Activated naive CD4-positive, alpha-beta T cell treated with Interleukin-2 at 50 U/mL for 16 hours (primary cell): ENCODE measurements at places on chromosomes 4 and X.

DNA sequence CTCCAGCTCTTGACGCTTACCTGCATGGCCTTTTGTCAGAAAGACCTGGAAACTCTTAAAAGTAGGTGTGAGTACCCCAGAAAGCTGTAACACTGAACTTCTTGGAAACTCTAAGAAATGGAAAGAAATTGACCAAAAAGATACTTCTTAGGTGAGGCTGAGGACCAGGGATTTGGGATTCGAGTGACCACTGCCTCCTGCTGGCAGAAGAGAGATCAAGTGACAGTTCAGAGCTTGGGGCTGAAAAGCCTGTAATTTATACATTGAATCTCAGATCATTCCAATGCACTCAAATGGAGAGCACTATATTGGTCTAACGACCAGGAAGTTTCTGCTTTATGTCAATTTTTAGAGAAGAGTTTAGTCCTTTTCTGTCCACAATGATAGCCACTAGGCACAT is 204.6 kb downstream of the PDGFRA start:
- no peak for DNase-seq

GRCh38 chr4:110989125-110989524 is 366.2 kb upstream of the PITX2 start:
- no peak for DNase-seq

DNA sequence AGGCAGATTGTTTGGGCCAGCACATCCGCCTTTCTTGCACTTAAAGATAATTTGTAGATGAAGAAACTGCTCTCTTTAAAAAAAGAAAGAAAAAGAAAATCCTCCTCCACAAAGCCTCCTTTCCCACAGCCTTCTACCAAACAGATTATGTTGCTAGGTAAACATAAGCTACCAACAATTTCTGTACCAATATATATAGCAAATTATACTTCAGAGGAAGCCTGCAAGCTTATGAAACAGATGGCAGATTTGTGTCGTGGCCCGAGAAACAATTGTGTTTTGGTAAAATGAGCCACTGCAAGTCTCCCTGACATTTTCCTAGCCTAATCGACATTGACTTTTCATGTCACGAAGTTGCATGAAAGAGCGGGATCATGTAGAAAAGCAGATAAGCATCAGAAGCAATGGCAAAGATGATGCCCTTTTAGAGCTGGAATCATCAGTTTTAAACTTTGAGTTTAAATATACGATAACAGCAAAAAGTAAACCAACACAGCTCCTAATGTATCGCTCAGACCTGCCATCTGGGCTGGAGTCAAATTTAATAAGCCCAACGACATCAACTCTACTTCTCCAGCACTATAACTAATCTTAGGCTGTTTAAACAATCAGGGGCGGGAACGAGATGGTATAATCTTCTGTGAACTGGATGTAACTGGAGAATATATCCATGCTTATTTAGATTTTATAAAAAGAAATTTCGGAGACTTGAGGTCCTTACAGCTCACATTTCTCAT is 94.9 kb upstream of the PLAC1 start:
- no peak for DNase-seq

- DNase-seq, result no peak
Observed at GRCh38 chr4:107050525-107051135, 14.5 kb upstream of the DKK2 start.

- no peak for DNase-seq
Observed at GRCh38 chrX:142977128-142977914, 48.4 kb upstream of the SPANXN4 start.

- no peak for DNase-seq
Observed at GRCh38 chrX:133346026-133346425, 69.3 kb downstream of the GPC4 start.

GRCh38 chrX:12903646-12904045 is 2.8 kb upstream of the TLR8 start:
- DNase-seq, result no peak

DNA sequence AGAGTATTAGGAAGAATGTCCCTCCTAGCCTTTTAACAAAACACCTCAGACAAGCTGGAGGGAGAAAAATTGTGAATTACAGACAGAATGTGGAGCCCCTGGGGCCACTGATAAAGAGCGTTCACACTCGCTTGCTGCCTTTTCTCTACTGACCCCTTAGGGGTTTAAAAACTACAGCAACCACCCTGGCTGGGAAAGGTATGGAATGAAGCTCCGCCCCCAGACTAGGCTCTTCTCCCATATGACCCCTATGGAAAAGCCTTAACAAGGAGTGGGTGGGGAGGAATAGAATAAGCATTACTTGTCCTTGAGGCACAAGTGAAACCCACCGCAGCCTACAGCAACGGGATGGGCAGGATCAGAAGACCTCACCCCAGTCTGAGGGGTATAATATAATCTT is 26.3 kb downstream of the ANKRD50 start:
- no peak for DNase-seq

GRCh38 chrX:43165343-43165920 is 387.5 kb upstream of the PPP1R2C start:
- peak; percentile 8 for DNase-seq

GRCh38 chrX:39718981-39719380 is 378.8 kb downstream of the BCOR start:
- no peak for DNase-seq

GRCh38 chr4:102299354-102300107 is 45.8 kb downstream of the SLC39A8 start:
- peak; percentile 5 for DNase-seq

GRCh38 chr4:54954656-54955388 is 170.6 kb downstream of the KDR start:
- no peak for DNase-seq

DNA sequence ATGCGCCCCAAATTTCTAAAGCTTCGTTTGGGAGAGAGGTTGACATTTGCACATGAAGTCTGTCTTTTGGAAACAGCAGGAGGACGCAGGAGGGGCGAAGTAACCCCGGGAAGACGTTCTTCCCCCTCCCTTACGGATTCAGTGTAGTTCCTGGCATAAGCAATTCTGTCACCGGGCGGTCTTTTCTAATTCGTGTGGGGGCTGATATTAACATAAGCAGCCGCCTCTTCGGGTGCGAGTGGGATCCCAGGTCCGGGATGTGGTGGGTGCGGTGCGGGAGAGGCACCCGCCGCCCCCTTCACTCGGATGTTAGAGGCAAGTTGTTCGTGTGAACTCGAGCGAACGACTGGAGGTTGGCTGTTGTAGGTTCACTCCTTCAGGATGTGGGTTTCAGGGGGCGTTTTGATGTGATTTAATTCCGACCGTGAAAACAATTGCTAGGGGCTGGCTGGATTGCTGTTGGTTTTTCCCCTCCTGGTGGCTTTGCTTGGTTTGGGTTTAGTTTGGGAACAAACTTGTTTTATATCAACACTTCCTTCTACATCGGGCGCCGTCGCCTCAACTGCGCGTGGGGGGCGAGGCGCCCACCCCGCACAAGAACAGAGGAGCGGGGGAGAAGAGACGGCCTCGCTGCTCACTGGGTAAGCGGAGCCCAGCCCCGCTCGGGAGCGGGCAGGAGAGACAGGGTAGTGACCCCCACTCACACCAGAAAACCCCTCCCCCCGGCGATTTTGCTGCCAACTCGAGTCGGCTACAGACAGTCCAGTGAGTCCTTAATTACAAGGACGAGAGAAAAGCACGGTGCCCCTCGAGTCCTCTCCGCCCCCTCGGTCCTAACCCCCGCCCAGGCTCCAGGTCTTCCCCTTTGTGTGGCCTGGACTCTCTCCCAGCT is 2.9 kb upstream of the LEF1 start:
- peak; percentile 58 for DNase-seq

- no peak for DNase-seq
Observed at GRCh38 chr4:96429657-96430056, 589.8 kb downstream of the PDHA2 start.

DNA sequence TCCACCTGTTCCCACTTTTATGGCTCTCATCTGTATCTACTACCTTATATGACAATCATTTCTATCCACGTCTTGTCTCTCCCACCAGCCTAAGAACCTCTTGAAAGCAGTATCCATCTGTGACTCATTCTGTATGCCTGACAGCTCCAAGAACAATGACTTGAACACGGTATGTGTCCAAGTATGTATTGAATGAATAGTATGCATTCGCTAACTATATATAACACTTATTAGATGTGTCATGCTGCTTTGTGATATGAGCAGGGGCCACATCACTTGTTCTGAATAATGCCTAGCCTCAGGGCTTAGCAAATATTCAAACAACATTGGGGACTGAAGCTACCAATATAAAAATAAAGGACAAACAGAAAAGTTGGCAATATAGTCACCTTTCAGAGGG is 4.9 kb downstream of the OPHN1 start:
- DNase-seq, result no peak

- DNase-seq, result no peak
Observed at GRCh38 chr4:87516683-87517082, 12.5 kb downstream of the SPARCL1 start.

GRCh38 chr4:24121395-24122175 is 231.7 kb upstream of the PPARGC1A start:
- DNase-seq, result no peak

DNA sequence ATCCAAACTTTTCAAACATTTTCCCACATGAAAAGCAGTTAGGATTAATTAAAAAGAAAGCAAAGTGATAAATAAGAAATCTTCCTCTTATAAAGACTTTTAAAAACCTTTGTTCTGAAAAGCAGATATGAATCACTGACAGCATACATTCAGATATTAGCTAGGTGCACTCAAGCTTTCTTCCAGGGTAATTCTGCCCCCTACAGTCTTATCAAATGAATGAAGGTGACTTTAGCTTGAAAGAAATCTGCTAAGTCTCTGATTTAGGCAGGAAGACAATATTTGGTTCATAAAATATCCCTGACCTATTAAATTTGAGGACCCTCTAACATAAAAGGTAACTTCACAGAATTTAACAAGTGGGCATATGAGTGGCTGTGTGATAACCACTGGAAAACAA is 209.1 kb upstream of the FAM47A start:
- DNase-seq, result no peak

GRCh38 chrX:74579597-74580198 is 34.7 kb downstream of the RLIM start:
- no peak for DNase-seq

DNA sequence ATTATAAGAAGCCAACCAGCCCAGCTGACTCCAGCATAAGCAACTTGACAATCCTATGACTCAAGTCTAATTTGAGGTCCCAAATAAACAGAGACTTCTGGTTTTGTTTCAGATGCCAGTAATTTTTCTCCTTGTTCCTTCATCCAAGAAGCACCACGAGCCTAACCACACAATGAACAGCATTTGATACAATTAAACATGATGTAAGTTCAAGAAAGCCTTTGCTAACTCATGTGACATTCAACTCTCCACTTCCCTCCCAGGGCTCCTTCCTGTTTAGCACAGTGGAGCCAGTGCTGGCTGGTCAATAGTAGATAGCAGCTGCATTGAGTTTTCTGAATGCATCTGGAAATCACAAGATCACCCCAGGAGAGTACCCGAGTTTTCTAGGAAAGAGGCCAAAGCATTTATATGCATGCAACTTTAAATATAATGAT is 206.3 kb downstream of the ARHGAP24 start:
- DNase-seq, result no peak

DNA sequence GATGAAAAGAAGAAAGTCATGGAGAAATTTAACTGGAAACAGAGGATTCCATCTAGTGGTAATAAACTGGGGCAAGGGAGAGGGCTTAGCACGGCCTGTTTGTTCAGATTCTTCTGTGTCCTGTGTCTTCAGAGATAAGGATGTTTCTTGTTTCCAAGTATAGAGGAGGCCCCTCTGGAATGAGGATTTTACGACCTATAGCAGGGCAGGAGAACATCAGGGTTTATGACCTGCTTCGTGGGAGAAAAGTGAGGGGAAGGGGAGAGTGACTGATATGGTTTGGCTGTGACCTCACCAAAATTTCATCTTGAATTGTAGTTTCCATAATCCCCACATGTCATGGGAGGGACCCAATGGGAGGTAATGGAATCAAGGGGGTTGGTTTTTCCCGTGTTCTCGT is 93.0 kb upstream of the LDB2 start:
- DNase-seq, result no peak

DNA sequence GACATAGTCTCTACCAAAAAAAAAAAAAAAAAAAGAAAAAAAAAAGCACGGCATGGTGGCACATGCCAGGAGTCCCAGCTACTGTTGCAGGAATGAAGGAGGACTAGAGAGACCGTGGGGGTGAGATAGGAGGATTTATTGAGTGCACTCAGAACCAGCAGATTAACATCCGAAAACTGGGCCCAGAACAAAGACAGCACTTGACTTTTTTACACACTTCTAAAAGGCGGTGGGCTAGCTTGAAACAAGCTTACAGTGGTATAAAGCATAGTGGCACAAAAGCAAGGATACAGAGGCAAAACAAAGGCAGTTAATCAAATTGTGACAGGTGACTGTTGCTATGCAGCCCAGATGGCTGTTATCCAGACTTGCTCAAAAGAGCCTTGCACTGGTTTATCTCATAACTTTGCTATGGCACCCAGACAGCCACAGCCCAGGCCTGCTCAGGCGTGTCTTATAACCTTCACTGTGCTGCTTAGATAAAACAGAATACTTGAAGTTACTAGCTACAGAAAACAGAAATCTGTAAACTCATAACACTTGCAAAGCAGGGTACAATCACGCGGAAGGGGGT is 9.9 kb upstream of the PI4K2B start:
- no peak for DNase-seq

DNA sequence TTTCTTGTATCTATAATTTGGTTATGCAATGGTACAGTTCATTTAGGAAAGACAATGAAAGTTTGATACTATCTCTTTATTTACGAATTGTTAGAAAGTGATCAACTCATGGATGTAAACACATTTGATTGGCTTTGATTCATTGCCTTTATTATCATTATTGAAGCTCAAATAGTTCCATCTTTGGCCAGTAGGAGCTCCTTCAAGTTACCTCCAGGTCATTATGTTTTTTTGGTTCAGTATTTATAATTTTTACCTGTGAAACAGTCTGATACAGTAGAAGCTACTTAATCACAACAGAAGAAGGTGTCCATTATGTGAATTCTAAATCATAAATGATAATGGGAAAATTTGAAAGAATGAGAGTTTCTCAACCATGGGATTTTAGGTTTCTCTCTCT is 12.4 kb downstream of the NPY5R start:
- DNase-seq, result no peak

- no peak for DNase-seq
Observed at GRCh38 chr4:67035986-67036385, 509.3 kb downstream of the CENPC start.

DNA sequence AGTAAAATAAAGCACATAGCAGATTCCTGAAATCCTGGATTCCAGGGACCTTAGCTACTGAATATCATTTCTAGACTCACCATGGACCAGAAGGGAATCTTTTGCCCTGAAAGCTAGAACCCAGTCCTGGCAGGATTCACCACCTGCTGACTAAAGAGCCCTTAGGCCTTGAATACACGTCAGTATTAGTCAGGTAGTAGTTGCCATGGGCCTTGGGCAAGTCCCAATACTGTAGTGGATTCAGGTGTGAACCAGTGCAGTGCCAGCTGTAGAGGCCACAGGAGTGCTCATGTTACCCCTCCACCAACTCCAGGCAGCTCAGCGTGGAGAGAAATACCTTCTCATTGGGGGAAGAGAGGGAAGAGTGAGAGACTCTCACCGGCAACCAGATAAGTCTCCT is 64.1 kb upstream of the UBQLN2 start:
- DNase-seq, result no peak

DNA sequence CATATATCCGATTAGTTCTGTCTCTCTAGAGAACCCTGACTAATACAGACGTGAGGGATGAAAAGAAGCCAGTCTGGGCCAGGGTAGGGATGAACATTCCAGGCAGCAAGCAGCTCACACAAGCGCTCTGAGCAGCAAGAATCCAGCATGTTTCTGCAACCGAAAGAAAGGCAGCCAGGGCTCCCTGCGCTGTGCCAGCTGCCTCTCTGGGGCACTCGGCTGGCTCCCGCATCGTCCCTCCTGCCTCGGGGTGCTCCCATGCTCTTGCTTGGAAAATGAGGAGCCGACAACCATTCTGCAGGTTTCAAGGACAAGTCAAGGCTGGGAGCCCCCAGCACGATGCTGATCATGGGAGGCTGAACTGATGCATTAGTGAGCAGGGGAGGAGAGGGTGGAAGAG is 7.0 kb downstream of the JAKMIP1 start:
- DNase-seq, result no peak
